ENCODE measurements at places on chromosomes 2 and 18.

- DNase-seq: no peak
These were observed 21.6 kb downstream of the CUL3 start for GRCh38 chr2:224563537-224563936.

GRCh38 chr2:30691948-30692828 lies 115.1 kb downstream of the CAPN13 start:
- no peak for DNase-seq

- DNase-seq: no peak
These were observed 353.6 kb downstream of the ARHGAP15 start for GRCh38 chr2:143482771-143483170.

- DNase-seq: no peak
These were observed at the start of gene TRABD2A for GRCh38 chr2:84880645-84881521. TRABD2A (minus strand) TSS chr2:84881084; CDS start chr2:84881039, 45 bp downstream.

- no peak for DNase-seq
These were observed 68.4 kb downstream of the SLC16A14 start for GRCh38 chr2:230000118-230000841.

DNA sequence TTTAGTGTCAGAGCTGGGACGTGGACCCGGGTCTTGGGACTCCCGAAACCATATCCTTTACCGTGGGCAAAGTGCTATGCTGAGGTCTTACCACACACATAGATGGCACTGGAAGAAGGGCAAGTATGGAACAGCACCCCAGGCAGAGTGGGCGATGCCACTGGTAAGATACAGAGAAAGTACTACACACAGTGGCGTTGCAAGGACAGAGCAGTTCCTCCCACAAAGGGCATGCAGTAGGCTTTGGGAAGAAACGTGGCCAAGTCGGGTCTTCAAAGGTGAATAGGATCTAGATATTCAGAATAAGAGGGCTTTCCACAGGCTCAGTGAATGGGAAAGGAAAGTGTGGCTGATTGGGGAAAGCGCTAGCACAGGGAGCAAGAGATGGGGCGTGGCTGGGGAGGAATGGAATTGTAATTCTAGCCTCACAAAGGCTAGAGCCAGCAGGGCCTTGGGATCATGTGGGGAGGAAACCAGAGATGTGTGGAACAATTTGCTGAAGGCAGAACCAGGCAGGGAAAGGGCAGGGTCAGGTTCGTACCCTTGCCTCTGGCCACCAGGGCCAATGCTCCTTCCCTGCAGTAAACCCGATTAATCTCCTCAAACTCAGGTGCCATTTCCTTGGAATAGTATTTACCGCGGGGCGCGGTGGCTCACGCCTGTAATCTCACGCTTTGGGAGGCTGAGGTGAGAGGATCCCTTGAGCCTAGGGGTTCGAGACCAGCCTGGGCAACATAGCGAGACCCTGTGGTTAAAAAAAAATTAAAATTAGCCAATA lies 36.0 kb downstream of the PCBP1 start:
- DNase-seq: no peak

DNA sequence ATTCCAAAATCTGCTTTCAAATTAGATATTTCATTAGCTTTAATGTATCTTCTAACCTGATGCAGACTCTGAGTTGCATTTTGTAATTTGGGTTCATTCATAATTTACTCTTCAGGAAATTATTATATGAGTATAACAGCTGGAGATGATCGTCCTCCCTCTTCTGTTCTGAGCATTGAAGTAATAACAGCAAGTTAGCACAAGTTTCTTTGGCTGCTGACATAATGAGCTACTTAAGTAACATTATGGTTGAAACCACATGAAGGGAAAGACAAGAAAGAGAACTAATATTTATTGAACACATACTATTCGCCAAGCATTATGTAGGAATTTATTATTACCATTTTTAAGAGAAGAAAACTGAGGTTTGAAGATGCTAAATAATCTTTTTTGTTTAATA lies 75.1 kb downstream of the CPO start:
- no peak for DNase-seq

DNA sequence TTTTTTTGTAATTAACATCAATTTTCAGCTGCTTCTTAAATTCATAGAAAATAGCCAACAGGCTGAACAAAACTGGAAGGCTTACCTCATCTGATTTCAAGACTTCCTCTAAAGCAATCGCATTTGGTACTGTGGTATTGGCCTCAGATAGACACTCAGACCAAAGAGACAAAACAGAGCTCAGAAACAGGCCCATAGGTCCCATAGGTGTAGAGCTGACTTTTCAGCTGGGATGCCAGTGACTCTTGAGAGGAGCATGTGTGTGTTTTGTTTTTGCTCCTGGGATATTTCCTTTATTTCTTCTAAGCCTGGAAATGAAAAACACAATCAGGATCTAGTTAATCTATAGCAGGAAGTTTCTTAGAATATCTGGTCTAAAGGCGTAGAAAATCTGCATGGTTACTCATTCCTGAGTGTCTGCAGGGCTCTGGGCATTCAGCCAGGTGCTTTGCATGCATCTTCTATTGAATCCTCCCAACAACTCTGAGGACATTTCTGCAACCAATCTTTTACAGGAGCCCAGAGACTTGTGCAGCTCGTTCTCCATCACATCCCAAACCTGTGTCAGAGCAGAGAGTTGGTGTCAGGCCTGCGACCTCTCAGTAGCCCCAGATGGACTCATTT lies 190.8 kb downstream of the RTP5 start:
- DNase-seq: peak; percentile 3

DNA sequence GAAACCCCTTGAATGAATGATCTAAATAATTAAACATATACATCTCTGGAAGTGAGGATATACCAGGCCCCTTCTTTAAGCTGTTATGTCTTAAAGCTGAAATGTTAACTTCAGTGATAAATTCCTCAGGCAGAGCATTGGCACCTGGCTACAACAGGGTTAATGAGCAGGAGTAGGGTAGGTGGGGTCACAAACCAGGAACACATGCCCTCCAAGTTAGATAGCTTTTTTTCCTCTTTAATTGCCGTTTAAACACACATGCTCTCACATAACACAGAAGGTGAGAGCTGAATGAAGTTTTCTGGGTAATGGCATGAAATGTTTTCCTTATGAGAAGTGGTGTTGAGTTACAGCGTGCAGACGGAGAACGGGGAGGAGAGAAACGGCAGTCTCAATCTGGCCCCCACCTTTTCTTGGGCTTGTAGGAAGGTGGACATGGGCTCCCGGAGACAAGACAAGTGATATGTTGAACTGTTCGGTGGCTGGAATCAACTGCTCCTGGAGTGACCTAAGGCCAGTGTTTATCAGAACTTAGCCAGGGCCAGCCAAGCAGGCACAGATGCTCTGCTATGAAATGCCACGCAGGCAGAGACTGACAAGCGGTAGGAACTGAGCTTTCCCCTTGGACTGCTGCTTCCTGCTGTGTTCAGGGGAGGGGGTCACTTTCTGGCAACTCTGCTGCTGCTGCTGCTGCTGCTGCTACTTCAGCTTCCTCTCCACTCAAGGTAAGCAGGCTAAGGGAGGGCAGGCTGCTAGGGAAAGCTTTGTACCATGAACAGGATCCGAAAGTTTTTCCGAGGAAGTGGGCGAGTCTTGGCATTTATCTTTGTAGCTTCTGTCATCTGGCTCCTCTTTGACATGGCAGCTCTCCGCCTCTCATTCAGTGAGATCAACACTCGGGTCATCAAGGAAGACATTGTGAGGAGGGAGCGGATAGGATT lies at the start of gene GALNT5:
Gene GALNT5, plus strand, starts transcription at position 394 of the 941 bp plus-strand sequence. Its CDS starts 378 bp downstream, at position 772.
- no peak for DNase-seq

- DNase-seq: no peak
These were observed 80.0 kb downstream of the RHBDD1 start for GRCh38 chr2:226915846-226916360.

DNA sequence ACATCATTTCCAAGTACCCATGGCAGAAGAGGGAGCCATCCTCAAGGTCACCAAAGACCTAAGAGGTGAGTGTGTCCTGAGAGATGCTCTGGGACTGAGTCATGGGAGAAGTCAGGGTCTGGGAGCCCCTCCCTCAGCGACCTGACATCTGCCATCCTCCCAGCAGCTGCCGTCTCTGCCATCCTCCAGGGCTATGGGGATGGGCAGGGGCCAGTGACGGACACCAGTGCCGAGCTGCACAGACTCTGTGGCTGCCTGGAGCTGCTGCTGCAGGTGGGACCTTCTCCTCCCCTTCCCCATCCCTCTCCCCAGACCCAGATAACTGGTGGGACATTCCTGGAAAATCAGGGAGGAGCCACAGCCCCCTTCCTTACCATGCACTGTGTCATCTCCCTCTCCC lies 1.5 kb downstream of the RUFY4 start:
- DNase-seq: no peak

DNA sequence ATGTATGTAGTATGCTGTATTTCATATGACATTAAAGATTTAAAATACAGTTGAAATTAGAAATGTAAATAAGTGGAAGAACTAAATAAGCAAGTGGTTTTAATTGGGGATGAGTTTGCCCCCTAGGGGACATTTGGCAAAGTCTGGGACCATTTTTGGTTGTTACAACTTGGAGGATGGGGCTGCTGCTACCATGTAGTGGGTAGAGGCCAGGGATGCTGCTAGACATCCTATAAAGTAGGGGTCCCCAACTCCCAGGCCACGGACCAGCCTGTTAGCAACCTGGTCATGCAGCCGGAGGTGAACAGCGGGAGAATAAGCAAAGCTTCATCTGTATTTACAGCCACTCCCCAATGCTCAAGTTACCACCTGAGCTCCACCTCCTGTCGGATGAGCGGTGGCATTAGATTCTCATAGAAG lies 27.9 kb upstream of the ASNSD1 start:
- DNase-seq: no peak

DNA sequence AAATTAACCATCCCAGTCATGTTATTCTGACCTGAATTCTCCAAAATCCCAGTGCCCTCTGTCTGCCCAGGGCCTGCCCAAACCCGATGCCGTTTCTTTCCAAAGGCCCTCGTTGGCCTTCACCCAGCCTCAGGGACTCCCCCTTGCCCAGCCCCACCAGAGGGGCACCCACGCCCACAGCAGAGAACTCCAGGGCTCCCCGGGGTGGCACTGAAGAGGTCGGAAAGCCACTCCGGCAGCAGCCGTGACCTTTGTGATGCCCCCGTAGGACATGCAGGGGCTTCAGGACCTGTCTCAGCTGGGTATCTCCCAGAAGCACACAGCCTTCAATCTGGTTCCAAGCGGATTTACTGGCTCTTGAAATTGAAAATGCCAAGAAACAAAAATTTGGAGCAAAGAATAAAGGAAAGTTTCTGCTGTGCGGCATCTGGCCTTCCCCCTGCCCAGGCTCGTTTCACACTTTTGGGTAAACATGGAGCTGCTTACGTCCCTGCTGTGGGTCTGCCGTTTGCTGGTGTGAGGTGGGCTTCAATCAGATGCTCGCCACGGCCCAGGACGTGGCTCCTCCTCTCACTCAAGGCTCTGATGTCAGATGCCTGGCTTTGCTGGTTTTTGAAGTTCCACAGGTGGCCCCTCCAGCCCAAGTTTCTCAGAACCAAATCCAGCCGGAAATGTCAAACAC lies 101.3 kb downstream of the TPO start:
- no peak for DNase-seq

GRCh38 chr18:12023375-12023774 lies 42.1 kb downstream of the IMPA2 start:
- no peak for DNase-seq

- no peak for DNase-seq
These were observed 1499.0 kb upstream of the TMEFF2 start for GRCh38 chr2:193693758-193694157.

- no peak for DNase-seq
These were observed at the start of gene SIGLEC15 for GRCh38 chr18:45825258-45826044. SIGLEC15 (plus strand) TSS chr18:45825675; CDS start chr18:45825729, 54 bp downstream.

GRCh38 chr2:237695201-237695780 lies 67.9 kb downstream of the LRRFIP1 start:
- peak; percentile 68 for DNase-seq
